ENCODE measurements at places on chromosomes 1 and 21. TPM values are rescaled to one million over a fixed set of nuclear protein-coding genes. Genes with fewer than 3 reads are reported as not detected.

- DNase-seq = no peak
These were observed 10.1 kb downstream of the GPATCH2 start for GRCh38 chr1:217620814-217621213.

DNA sequence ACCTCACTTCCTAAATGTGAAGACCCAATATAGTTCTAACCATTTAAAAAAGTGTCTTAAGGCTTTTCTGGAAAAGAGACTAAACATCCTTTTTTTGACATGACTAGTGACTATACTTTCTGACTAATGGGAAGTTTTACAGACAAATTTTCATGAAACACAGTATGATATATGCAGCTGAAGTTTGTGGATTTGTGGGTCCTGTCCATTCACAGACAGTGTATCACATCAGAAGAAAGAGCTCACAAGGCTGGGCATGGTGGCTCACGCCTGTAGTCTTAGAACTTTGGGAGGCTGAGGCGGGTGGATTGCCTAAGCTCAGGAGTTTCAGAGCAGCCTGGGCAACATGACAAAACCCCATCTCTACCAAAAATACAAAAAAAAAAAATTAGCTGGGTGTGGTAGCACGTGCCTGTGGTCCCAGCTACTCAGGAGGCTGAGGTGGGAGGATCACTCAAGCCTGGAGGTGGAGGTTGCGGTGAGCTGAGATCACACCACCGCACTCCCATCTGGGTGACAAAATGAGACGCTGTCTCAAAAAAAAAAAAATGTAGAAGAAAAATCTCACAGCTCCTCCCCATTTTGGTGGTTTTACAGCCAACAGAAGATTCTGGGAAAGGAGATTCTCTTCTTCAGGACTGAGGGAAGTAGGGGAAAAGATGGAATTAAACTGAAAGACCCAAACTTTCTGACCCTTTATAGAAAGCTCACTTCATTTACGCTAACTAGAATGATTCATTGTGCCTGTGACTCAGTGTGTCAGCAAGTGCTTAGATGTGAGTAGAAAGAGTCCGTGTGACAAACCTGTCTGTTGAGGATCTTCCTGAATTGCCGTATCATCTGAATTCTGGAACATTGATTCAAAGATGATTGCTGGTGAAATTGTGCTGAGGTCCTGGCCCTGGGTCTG, 15.2 kb upstream of the YRDC start:
- DNase-seq = no peak

GRCh38 chr1:206631085-206631509, 4.2 kb upstream of the DYRK3 start:
- DNase-seq = no peak

Gene CDA
- total RNA-seq = not detected

Gene XCL1
- total RNA-seq = not detected

Gene EVA1C
- total RNA-seq = 5.6 TPM

Data from occipital lobe (tissue), 3 donors.